Prostate gland (tissue), 2 donors: ENCODE measurements at places on chromosomes 6 and 20. TPM values are rescaled to one million over a fixed set of nuclear protein-coding genes. Genes with fewer than 3 reads are reported as not detected.

- no peaks in the 10 kb centered on the region for H3K4me1 ChIP-seq
- H3K27ac ChIP-seq: no peak overlapping the region
- no peaks in the 10 kb centered on the region for H3K27me3 ChIP-seq
- no peaks in the 10 kb centered on the region for H3K36me3 ChIP-seq
- no peak overlapping the region for H3K4me3 ChIP-seq
These were observed 75.4 kb downstream of the ANKEF1 start for GRCh38 chr20:10110151-10110550.

DNA sequence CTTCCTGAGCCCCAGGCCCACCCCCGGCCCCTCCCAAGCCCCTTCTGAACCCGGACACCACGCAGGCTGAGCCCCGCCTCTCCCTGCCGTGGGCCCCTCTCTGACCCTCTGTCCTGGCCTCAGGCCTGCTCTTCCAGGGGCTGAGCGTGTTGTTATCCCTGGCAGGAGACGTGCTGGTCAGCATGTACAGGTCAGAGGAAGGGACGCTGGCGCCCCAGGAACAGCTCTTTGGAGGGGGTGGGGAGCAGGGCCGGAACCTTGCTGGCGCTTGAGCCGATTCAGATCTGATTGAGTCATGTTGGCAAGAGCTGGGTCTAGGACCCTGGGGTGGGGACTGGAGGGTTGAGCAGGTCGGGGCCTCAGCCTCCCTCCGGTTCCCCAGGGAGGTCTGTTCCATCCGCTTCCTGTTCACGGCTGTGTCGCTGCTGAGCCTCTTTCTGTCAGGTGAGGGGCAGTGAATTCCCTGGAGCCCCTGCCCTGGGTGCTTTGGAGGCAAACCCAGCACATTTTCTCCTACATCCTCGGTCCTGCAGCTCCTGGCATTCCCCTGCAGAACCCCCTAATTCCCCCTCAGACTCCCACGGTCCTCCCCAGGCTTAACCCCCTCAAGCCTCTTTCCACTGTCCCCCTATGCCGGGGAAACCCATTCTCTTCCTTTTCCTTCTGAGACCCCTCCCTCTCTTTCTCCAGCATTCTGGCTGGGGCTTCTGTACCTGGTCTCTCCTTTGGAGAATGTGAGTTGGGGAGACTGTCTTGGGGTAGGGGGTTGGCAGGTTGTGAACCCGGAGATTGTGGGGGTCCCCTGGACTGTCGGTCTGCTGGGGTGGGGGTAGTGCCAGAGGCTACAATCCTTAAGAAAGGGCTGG lies 2.0 kb downstream of the SPAG4 start:
- peak overlapping the region; percentile 38 for H3K4me3 ChIP-seq
- peaks cover 9% of the 10 kb centered on the region for H3K4me1 ChIP-seq
- peak overlapping the region; percentile 88 for H3K27ac ChIP-seq

- H3K4me3 ChIP-seq: no peak overlapping the region
- H3K27ac ChIP-seq: no peak overlapping the region
- H3K27me3 ChIP-seq: no peaks in the 10 kb centered on the region
- H3K4me1 ChIP-seq: no peaks in the 10 kb centered on the region
- H3K36me3 ChIP-seq: no peaks in the 10 kb centered on the region
These were observed 3.7 kb downstream of the TREML2 start for GRCh38 chr6:41197234-41197633.

GRCh38 chr6:122683989-122684651 lies 73.9 kb downstream of the PKIB start:
- no peaks in the 10 kb centered on the region for H3K36me3 ChIP-seq
- no peak for DNase-seq
- no peak overlapping the region for H3K27ac ChIP-seq
- no peak overlapping the region for H3K4me3 ChIP-seq

DNA sequence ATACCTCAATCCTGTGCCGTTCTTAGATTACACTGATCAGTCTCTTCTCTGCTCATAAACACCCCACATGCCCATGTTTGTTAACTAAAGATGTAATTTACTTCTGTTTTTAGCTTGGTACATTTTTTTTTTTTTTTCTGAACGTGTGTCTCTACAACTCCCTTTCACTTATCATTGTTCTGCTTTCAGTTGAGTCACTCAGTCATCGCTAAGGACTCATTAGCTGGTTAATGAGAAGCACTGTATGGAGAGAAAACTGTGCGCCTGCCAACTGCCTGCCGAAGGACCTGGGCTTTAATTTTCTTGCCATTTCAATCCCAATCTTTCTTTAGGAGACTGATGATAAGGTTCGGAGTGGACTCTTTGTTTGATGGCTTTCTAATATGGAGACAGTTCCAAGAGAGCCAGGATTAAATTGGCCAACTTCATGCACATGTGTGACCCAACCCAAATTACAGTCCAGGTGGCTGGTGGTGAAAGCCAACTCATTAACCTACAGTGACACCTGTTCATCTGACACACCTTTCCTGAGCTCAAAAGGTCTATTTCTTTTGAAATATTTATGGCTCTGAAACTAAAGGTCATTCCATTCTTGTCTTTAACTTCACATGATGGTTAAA lies 334.1 kb downstream of the BCKDHB start:
- H3K27me3 ChIP-seq: no peaks in the 10 kb centered on the region
- no peak overlapping the region for H3K4me3 ChIP-seq
- no peaks in the 10 kb centered on the region for H3K4me1 ChIP-seq
- no peak for DNase-seq
- H3K27ac ChIP-seq: no peak overlapping the region

DNA sequence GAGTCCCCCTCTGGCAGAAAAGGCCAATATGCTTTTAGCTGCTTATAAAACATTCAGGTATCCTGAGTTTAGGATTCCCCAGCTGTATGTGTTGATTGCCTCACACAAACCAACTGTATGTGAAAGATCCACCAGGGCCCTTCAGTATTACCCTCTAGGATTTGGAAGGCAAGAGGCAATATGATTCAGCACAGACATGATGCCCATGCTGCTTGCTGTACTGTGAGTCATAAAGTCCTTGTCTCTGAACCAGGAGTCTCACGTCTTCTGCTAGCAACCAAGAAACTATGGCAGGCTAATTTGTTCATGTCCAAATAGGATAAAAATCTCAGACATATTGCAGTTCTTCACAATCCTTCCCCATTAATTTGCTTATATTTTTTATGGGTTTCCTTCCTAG lies 789.2 kb upstream of the SLC35B3 start:
- no peak overlapping the region for H3K27ac ChIP-seq
- DNase-seq: no peak
- no peak overlapping the region for H3K4me3 ChIP-seq
- H3K27me3 ChIP-seq: no peaks in the 10 kb centered on the region
- no peaks in the 10 kb centered on the region for H3K4me1 ChIP-seq

DNA sequence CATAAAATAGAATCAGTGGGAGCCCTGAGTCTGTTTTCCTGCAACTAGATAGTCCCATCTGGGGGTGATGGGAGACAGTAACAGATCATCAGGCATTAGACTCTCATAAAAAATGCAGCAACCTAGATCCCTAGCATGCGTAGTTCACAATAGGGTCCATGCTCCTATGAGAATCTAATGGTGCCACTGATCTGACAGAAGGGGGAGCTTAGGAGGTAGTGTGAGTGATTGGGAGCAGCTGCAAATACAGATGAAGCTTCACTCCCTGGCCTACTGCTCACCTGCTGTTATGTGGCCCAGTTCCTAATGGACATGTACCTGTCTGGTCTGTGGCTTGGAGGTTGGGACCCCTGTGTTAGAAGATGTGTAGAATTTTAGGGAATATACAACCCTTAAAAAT lies 904.5 kb upstream of the EPHA7 start:
- H3K4me1 ChIP-seq: no peaks in the 10 kb centered on the region
- H3K27me3 ChIP-seq: no peaks in the 10 kb centered on the region
- no peaks in the 10 kb centered on the region for H3K36me3 ChIP-seq

DNA sequence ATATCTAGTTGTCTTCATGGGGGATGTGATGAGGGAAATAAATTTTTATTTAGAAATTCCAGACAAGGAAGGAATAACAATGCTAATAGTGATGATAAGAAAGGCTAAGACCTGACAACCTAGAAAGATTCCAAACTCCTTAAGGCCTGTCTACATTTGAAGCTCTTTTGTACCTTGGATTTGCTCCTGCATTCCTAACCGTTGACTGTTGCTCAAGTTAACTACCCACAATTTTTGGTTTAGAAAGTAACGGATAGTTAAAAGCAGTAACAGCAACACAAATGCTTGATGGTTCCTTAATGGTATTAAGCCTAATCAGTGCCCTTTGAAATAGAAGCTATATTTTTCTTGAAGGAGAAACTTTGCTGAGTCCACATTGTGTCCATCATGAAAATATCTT lies 52.9 kb downstream of the TRMT11 start:
- no peak overlapping the region for H3K4me3 ChIP-seq
- H3K27ac ChIP-seq: no peak overlapping the region
- no peaks in the 10 kb centered on the region for H3K27me3 ChIP-seq
- no peaks in the 10 kb centered on the region for H3K36me3 ChIP-seq
- DNase-seq: no peak

DNA sequence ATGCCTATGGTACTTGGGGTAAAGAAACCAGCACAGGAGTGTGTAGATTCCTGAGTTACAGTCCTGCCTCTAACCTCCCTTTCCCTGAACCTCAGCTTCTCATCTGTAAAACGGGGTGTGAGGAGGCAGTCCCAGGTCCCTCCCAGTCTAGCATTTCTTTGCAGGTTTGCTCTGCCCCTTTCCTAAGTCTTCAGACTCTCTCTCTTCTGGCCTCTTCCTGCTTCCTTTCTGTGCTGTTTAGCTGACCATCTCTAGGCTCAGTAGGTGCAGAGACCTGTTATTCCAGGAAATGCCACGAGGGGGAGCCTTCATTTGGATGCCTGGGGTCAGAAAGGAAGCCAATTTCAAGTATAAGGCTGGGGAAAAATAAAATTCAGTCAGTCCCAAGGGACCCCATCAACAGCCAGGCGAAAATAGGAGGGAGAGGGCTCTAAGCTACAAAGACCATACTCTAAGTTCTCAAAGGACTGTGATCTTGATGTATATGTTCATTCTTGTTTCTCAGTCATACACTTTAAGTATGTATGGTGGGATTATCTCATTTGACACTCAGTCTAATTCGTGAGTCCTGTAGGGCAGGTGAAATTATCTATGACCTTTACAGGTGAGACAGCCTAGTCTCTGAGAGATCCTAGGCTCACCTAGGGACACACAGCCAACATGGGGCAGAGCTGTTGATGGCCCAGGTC lies 89.1 kb downstream of the NCR2 start:
- DNase-seq: peak; percentile 84
- no peaks in the 10 kb centered on the region for H3K36me3 ChIP-seq
- peaks cover 8% of the 10 kb centered on the region for H3K4me1 ChIP-seq
- H3K27ac ChIP-seq: no peak overlapping the region
- no peaks in the 10 kb centered on the region for H3K27me3 ChIP-seq

DNA sequence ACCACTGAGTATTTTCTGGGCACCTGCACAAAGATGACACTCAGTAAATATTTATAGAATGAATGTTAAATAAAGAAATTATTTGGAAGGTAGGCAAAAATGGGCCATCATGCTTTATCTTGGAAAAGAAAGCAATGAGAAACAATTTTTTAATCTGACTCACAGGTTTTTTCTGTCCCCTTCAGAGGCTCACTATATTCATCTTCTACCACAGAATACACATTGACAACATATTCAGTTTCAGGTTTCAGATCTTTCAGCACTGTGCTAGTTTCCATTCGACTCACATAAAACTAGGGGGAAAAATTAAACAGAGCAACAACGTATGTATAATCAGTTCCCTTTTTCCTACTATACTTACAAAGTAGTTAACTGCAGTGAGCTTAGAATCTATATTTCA lies 58.3 kb downstream of the COL12A1 start:
- H3K27ac ChIP-seq: no peak overlapping the region
- H3K4me1 ChIP-seq: no peaks in the 10 kb centered on the region
- no peaks in the 10 kb centered on the region for H3K27me3 ChIP-seq
- no peak for DNase-seq
- H3K36me3 ChIP-seq: no peaks in the 10 kb centered on the region

GRCh38 chr6:17710331-17710730 lies 3.6 kb upstream of the NUP153 start:
- H3K36me3 ChIP-seq: no peaks in the 10 kb centered on the region
- H3K4me3 ChIP-seq: no peak overlapping the region
- no peaks in the 10 kb centered on the region for H3K4me1 ChIP-seq
- no peak for DNase-seq
- H3K27ac ChIP-seq: no peak overlapping the region

GRCh38 chr20:62088258-62089127 lies 22.8 kb upstream of the TAF4 start:
- no peak overlapping the region for H3K4me3 ChIP-seq
- no peak for DNase-seq
- H3K27ac ChIP-seq: no peak overlapping the region

DNA sequence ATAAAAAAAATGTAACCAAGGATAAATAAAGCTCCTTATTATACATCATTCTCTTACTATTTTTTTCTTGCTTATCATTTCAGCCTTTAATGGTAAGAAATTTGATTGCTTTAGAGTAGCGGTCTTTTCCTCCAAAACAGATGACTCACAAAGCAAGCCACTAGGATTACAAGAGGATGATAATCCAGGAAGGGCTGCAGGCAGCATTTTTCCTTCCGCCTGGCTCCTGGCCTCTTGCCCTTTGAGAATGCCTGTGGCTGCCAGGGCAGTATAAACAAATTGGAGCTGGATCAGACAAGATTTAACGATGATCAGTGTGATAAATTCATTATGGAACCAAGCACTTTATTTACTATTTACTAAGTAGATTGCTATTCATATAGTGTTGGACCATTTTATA lies 9.7 kb upstream of the FBXL4 start:
- no peaks in the 10 kb centered on the region for H3K36me3 ChIP-seq
- no peak overlapping the region for H3K27ac ChIP-seq
- no peak overlapping the region for H3K4me3 ChIP-seq
- H3K27me3 ChIP-seq: no peaks in the 10 kb centered on the region

DNA sequence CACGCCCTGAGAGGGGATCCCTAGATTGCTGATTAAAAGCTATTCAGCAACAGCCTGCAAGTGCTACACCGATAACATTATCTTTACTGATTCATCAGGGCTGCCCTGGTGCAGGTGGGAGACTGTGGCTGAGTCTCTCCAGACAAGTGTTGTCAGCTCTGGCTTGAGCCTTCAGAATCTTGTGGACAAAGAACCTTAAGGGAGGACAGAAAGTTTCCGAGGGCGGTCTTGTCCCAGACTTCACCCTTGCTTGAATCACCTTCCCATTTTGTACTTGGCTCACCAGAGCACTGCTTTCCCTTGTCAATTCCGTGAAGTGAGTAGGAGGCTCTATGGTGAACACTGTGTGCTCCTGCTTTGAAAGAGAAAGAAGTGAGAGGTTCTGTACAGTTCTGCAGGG lies 88.6 kb upstream of the PCSK2 start:
- H3K27me3 ChIP-seq: no peaks in the 10 kb centered on the region
- H3K4me1 ChIP-seq: no peaks in the 10 kb centered on the region
- no peak overlapping the region for H3K27ac ChIP-seq
- DNase-seq: no peak
- no peak overlapping the region for H3K4me3 ChIP-seq

The FBXO5 gene
- 3.0 TPM for total RNA-seq

The NKX2-2 gene
- total RNA-seq: not detected

The FOXA2 gene
- 0.59 TPM for total RNA-seq

The TUBE1 gene
- total RNA-seq: 20.5 TPM

The MDC1 gene
- 20.5 TPM for total RNA-seq

The NTSR1 gene
- total RNA-seq: 0.74 TPM

The ZGPAT gene
- 29.3 TPM for total RNA-seq

The SLC22A23 gene
- 129 TPM for total RNA-seq

The HLA-DQA2 gene
- 0.45 TPM for total RNA-seq

The DAAM2 gene
- total RNA-seq: 41.3 TPM

The PEX7 gene
- total RNA-seq: 27.6 TPM

The HAO1 gene
- total RNA-seq: not detected

The MAP1LC3A gene
- 74.3 TPM for total RNA-seq

The PPP1R16B gene
- total RNA-seq: 1.9 TPM

The WFDC10B gene
- not detected for total RNA-seq

The VWA7 gene
- total RNA-seq: 2.7 TPM

The PRDM13 gene
- total RNA-seq: not detected

The CD40 gene
- total RNA-seq: 27.1 TPM

The FAM83B gene
- total RNA-seq: 14.3 TPM

The C6orf132 gene
- 30.8 TPM for total RNA-seq

The SLC22A7 gene
- total RNA-seq: not detected
